Kasumi-1 (cell line): ENCODE measurements at places on chromosomes 3 and 15.

DNA sequence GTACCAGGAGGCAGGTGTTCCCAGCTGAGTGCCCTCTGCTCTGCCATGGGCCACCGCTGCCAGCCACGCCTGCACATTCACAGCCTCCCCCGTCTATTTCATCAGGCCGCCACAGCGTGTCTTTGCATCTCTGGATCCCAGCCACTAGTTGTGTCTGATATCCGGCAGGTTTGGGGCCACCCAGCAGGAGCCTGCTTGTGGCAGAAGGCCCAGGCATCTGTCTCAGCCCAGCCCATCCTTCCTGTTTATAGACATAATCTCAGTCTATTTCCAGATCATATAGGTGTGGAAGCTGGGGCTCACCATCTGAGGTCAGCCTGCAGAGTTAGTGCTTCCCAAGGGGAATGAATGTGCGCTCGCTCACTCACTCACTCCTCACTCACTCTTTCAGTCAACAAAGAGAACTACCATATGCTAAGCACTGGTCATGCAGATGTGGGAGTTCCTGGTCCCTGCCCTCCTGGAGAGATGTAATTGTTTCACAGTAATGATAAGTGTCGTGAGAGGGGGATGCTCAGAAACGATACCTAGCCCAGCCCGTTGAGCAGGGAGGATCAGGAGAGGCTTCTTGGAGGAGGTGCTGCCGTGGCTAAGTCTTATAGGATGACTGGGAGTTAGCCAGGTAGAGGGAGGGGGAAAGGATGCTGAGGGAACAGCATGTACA lies 60.6 kb downstream of the FGD5 start:
- no peak for DNase-seq

DNA sequence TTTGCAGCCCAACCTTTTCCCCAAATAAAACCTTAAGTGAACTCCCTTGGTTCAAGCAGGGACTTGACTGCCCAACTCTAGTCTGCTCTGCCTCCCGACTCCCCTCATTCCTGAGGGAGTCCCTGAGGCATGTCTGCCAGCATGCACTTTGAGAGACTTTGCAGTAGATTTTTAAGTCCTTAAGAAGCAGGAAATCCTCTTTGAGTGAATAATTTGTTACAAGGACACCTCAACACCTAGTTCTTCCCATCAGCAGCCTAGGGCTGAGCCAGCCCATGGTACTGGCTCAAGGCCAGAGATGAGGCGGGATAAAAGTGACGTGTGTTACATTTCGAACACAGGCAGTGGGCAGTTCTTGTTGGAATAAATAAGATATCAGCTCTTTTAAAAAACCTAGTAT lies 204.3 kb upstream of the SLC2A2 start:
- DNase-seq = no peak

- DNase-seq = no peak
These were observed 308.8 kb downstream of the NEK10 start for GRCh38 chr3:27060336-27060735.

DNA sequence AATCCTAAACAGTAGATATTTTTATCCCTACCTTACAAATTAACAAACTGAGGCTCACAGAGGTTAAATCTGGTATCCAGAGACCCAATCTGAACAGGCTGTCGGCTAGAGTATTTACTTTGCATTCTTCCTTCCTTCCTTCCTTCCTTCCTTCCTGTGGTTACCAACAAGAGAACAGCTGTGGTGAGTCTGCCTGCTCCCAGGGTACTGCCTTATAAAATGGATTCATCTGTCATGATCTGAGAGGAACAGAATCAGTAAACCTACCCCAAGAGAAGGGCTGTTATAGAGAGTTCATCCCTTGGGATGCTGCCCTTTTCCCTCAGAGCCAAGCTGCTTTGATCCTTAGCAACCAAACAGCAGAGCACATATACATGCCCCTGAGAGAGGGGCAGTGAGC lies 3.6 kb downstream of the GADL1 start:
- DNase-seq = peak; percentile 6

GRCh38 chr3:31469385-31469784 lies 63.3 kb upstream of the STT3B start:
- DNase-seq = no peak

DNA sequence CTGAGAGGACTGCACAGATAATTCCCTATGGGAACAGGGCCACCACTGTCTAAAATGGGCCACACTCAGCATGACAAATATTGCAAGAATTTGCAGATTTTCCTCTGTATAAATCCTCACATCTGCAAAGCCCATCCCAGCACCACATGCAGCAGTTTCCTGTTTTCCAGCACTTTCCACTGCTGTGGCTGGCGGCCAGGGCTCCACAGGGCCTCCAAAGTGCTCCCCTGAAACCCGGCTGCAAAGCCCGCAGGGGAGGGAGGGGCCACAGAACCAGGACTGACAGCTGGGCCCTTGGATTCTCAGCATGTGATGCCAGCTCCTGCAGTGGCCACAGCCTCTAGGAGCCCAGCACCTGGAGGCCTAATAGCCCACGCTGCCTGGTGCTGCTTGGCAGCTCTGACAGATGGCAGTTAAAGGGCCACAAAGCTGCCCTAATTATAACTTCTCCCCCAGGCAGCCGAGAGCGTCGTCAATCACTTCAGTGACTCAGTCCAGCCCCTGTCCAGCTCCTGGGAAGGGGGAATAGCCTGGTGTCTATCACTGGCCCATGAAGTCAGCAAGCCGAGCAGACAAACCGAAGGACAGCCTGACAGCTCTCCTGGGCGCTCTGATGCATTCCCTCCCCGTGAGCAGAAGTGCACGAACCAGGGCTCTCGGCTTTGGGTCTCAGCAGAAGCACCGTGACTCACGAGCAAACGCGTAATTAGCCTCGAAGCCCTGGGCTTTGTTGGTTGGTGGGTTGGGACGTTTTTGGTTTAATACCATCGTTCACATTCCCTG lies 4.7 kb downstream of the LRRC15 start:
- DNase-seq = no peak

- no peak for DNase-seq
These were observed 210.3 kb downstream of the RAP2B start for GRCh38 chr3:153372326-153372725.

GRCh38 chr3:61531528-61531927 lies 29.8 kb upstream of the PTPRG start:
- no peak for DNase-seq

- DNase-seq = no peak
These were observed 13.6 kb downstream of the IP6K1 start for GRCh38 chr3:49772703-49773102.

DNA sequence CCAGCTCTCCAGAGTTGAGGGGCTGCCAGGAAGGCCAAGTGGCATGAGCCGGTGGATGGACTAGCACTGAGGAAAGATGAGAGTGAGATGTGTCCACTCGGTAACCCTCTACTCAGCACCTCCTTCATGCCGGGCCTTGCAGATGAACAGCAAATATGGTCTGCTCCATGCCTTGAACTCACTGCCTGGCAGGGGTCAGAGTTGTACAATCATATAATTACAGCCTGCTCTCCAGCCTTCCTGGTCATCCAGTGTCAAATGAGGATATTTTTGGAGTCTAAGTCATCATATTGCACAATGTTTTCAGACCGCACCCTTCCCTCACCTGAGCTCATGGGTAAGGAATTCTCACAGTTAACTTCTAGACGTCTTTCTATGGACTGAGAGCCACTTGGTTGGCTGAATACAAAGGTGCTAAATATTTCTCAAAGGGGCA lies 4.9 kb downstream of the MGLL start:
- no peak for DNase-seq

DNA sequence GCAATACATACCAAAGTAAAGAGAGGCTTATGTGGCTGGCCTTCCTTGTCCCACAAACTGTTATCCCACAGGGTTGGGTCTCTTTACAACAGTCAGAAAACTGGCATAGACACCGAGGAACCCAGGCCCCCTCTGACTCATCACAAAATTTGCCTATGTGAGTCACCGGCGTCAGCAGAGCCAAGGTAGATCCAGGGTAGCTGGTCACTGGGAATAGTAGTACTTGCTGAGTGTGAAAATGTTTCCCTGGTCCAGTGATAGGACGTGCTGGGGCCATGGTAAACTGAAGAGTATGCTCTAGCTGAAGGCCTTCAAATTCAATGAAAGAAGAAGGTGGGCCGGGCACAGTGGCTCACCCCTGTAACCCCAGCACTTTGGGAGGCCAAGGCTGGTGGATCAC lies 27.1 kb upstream of the SKIL start:
- DNase-seq = no peak

DNA sequence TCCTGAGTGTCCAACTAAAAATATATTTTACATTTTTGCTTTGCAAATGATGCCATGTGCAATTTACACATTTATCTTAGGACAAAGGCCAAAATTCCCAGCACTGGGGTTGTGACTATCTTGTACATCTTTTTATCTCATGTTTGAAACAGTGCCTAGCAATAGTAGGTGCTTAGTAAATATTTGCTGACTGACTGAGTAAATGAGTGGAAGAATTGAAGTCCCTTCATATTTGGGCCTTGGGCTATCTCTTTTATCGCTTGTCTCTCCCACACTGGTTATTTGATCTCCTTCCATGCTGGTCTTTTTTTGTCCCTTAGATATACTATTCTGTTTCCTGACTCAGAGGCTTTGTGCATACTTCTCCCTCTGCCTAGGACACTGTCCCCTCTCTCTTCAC lies 213.1 kb upstream of the GOLGA6L4 start:
- no peak for DNase-seq

DNA sequence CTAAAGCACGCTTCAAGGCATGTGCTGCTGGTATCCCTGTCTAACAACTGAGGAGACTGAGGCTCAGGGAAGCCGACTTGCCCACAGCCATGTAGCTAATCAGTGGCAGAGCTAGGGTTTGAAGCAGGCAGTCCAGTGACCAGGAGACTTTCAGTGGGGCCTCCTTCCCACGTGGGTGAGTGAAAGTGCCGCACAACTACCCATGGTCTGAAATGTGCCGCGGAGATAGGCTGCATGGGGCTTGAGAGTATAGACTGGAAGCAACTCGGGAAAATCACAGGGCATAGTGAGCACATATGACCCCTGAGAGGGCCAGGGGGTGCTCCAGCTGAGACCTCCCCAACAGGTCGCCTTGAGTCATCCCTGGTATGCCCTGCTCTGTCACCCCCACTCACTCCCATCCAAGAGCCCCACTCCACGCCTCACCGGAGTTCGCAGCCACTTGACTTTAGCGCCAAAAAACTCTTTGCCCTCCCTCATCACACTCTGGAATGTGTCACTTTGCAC lies 19.1 kb downstream of the FAM174B start:
- no peak for DNase-seq

DNA sequence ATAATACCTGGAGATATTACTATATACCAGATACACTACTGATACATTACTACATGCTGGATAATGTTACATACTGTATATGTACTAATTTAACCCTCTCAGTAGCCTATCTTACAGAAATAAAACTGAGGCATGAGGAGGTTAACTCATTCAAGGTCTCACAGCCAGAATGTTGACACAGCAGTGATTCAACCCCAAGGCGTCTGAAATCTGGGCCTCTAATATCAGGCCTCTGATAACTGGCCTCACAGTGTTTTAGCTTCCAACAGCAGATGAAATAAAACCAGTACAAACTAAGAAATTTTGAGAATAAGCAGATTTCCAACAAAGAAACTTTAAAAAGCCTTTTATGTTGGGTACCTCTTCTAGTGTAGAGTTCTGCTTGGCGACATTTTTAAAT lies 23.4 kb downstream of the DZIP1L start:
- DNase-seq = no peak

- no peak for DNase-seq
These were observed 115.7 kb downstream of the MBNL1 start for GRCh38 chr3:152384412-152384811.

- no peak for DNase-seq
These were observed 150.5 kb downstream of the WDR76 start for GRCh38 chr15:43977072-43977884.

DNA sequence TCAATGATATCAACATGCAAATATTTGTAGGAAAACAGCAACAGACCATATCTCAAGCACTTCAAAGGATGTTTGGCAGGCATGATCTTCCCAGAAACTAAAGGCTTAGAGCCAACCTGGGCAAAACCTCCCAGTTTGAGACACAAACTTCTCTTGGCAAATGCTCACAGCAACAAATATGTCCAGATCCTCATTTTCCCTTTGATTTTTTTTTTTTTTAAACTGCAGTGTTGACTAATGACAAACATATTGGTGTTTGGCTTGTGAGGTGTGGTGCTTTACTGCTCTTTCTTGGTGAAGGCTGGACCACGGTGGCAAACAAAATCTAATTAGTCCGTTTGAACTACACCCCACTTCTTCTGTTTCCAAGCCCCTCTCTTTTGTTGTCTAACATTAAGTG lies 87.2 kb downstream of the EBLN2 start:
- no peak for DNase-seq

DNA sequence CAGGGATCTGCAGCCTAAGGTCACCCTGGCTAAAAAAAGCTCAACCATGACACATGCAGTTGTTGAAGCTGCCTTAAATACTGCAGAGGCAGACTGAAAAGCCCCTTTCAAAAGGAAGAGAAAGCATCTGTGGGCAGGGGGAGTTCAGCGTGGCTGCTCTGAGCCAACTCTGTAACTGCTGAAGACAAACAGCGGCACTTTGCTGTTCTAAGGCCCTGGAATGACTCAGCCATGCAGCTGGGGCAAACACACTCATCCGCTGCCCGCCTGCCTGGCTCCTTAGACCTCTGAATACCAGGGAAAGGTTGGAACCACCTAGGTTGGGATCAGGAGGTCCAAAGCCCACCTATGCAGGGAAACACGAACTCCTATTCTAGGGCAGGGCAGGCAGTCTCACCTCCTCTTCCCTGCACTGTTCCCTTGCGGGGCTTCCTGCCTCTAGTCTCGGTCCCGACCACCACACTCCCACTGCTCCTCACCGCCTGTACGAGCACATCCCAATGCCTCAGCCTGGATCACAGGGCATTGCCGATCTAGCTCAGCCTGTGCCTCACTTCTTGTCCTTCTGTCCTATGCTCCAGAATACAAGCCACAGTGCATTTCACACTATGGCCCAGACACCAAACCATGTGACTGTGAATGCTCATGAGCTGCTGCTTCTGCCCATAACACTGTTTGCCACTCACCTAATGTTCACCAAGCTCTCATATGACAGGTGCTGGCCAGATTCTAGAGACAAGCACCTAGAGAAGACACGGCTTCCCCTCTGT lies 6.6 kb upstream of the MUSTN1 start:
- DNase-seq = no peak

DNA sequence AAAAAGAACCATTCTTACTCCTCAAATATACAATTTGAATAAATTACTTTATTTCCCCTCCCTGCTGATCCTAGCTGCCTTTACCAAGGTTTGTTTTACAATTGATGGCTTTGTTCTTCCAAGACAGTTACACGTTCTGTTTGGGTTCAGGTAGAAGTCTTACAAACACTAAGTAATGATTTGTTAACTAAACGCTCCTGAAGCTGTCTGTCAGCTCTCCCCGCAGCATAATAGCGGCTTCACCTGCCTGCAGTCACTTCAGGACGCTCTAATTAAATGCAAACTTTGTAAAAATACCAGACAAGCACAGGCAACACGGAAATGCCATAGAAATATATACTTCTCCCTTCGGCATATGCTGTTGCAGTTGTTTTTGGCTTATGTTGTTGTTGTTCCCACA lies 176.4 kb upstream of the MDFIC2 start:
- DNase-seq = no peak

DNA sequence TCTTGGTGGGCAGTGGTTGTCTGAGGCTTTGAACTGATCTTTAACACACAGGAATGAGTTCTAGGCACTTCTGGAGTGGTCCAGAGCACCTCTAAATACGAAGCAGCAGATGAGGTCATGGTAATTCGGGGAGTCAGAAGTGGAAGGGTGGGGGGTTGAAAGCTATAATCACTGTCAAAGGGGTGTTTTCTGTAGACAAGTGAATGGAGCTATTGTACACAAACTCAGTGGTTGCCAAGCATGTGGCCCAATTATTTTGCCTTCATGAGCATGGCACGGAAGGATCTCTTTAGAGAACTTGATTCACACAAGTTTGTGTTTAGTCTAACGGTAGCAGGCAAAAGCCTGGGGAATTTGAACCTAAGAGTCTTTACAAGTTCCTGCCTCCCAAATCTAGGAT lies 6.3 kb downstream of the FRMD5 start:
- DNase-seq = no peak
